ENCODE measurements at places on chromosomes 3 and 15.

DNA sequence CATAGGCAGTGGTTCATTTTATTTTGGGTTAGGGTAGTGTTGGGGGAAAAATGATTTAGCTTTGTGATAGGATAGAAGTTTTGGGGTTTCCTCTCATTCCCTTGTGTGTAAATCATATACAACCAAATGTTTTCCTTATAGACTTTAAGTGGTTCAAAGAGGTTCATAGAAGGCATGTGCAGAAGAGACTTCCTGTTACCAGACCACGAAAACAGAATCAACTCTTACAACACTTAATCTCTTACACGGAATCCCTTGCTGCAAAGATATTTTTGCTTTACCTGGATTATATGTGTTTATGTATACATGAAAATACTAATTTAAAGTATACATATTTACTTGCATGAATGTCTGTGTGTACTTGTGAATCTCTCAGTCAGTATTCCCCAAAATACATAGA lies 2.9 kb downstream of the TMOD2 start:
- no peak for DNase-seq

DNA sequence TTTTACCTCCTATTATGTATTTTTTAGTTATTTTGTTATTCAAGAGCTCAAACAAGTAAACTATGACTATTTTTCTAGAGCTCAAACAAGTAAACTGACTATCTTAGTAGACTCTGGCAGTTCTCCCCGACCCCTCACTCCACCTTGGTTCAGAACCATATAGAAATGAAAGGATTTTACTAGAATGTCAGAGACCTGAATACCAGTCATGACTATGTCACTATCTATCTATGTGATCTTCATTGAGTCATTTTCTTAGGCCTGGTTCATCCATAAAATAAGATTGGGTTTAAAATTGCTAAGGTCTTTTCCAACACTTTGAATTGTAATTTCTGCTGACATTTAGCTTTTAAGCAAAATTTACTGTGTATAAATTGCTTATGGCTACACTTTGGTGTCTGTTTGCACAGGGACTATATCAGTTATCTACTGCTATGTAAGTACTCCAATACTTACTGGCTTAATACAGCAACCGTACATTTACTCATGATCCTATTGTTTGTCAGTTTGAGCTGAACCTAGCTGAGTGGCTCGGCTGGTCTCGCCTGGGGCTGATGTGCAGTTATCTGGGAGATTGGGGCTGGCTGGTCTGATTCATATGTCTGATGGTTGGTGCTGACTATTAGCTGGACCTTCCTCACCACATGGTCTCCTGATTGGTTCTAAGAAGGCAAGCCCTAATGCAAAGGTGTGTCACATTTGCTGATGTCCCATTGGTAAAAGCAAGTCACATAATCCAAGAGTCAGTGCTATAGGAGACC lies 37.0 kb downstream of the RASA2 start:
- DNase-seq: peak; percentile 86

GRCh38 chr3:53773611-53774368 lies 72.4 kb downstream of the CHDH start:
- peak; percentile 15 for DNase-seq

DNA sequence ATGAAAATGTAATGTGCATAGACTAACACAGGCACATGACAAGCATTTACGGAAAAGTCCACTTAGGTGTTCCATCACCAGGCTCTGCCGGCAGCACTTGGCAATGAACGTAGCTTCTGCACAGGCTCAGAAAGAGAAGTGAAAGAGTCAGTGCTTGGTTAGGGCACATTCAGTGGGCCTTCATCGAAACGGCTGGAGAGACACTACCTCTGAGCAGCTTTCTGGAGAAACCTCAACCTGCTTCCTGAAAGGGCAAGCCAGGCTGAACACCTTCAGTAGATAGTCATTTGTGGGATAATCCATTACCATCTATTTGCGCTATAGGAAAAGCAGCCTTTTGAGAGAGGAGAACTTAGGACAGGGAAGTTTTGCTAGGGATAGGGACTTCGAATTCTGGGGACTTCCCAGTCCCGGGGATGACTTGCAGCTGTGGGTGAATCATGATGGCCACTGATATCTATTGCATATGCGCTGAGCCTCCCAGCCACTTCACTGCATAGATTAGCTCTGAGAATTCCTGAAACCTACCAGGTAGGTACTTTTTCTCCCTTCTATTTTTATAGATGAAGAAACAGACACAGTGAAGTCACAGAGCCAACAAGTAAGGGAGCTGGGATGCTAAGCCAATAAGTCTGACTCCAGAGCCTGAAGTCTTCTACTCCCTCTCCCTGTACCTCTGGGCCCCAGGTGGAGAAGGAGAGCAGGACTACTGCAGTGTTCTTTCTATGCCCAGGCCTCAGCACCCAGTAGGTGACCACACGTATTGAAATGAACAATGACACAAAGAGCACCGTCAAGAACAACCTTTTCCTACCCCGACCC lies 4.2 kb upstream of the SH2D7 start:
- no peak for DNase-seq

GRCh38 chr15:51189669-51190385 lies 95.1 kb upstream of the TNFAIP8L3 start:
- no peak for DNase-seq

GRCh38 chr15:30985081-30985531 lies 6.3 kb downstream of the MTMR10 start:
- DNase-seq: peak; percentile 17

GRCh38 chr3:1726741-1727140 lies 371.9 kb upstream of the CNTN4 start:
- DNase-seq: no peak

DNA sequence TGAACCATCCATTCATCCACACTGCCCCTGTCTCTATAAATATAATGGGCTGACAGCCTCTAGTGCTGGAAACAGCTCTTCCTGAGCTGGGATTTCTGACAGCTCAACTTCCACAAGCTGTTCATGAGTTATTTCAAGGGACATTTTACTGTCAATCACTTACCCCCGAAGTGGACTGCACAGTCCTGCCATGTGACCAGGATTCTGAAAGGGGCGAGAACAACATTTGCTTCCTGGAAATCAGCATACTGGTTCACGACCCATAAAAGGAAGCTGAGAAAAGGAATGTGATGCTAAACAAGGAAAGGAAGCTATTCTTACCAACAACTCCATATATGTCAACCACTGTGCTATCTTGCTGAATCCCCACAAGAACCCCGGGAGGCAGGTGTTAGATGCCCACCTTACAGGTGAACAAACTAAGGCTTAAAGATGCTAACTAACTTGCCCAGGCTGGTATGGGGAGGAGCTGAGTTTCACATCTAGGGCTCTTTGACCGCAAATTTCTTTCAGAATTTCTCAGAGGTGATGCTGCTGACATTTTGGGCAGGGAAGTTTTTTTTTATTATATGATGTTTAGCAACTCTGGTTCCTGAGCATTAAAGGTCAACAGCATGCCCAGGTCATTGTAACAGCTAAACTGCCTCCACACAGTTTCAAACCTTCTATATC lies 16.5 kb upstream of the REC114 start:
- no peak for DNase-seq

DNA sequence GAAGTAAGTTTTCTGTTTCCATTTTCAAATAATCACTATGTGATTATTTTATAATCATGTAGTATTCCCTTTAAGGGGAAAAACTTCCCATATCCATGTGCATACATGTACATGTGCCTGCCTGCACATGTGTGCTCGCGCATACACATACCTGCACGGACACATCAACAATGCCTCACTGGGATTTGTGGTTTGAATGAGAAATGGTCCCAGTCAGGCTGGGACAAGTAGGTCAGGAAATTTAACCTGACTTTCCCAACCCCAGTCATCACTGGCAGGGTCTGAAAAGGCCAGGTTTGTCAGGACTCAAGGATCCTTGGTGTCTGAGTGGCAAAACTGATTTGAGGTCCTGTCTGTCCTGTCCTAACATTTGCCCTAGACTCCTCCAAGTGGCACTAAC lies 109.3 kb upstream of the MRPS22 start:
- no peak for DNase-seq

DNA sequence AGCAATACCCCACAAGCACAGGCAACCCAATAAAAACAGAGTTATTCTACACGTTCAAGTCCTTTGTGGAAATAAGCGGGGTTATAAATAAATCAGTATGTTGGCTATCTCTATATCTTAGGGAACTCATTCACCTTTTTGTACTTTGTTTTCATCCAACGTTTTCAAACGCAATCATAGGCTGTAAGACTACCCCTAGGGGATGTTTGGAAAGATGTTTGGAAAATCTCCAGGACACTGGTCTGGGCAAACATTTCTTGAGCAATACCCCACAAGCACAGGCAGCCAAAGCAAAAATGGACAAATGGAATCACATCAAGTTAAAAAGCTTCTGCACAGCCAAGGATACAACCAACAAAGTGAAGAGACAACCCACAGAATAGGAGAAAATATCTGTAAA lies 70.1 kb downstream of the CLDN11 start:
- DNase-seq: peak; percentile 28

GRCh38 chr15:99925661-99926461 lies 192.6 kb upstream of the LYSMD4 start:
- no peak for DNase-seq

DNA sequence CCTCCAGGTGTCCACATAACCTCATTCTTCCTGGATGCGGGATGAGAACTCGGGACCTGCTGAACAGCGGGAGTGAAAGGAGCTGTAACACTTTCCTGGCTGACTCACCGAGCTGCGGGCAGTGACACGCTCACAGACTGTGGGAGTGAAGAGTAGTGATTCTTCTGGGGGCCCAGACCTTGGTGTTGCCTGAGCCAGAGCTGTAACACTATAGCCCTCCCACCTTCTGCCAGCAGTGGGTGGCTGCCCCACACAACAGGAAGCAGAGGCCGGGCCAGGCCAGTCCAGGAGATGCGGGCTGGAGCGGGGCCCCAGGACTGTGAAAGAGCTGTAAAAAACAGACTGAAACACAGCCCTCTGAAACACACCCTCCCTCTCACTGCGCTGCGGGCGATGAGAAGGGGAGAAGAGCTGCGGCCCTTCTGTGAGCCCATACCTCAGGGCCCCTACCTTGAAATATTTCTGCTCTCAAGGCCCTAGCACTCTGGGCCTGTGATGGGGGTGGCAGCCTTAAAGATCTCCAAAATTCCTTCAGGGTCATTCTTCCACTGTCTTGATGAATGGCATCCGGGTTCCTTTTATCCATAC lies 464.0 kb upstream of the CCDC54 start:
- DNase-seq: peak; percentile 4

GRCh38 chr3:129448186-129448895 lies 8.3 kb downstream of the IFT122 start:
- no peak for DNase-seq

GRCh38 chr3:167114619-167115018 lies 265.5 kb downstream of the ZBBX start:
- DNase-seq: no peak

- DNase-seq: no peak
Measured at GRCh38 chr15:26083457-26083856, 220.3 kb upstream of the ATP10A start.

DNA sequence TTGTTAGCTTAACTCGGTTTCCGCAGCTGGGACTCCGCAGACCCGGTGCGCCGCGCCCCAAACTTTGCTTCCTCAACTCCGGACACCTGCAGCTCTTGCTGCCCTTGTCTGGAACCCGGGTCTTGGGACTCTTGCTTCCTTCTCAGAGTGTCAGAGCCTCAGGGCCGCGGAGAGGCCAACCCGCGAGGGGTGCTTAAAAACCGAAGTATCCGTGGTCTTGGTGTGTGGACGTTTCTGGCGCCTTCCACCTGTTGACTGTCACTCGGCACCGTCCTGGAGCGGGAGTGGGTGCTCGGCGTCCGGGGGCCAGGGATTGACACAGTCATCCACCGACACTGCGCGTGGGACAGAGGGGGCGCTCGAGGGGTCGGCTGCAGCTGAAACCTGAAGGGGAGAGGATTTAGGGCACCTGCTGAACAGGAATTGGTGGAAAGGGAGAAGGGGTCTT lies 386 bp downstream of the SQOR start:
- DNase-seq: peak; percentile 58

DNA sequence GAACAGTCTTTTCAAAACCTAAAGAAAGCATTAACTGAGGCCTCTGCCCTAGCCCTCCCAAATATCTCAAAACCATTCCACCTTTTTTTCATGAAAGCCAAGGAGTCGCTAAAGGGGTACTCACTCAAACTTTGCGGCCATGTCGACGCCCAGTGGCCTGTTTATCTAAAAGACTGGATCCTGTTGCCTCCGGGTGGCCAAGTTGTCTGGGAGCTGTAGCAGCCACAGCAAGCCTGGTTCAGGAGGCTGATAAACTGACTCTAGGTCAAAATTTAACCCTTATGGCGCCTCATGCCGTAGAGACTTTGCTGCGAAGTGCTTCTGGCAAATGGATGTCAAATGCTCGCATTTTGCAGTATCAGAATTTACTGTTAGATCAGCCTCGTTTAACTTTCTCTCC lies 39.5 kb downstream of the ZBTB11 start:
- DNase-seq: no peak

- DNase-seq: no peak
Measured at GRCh38 chr3:41216993-41217392, 17.7 kb downstream of the CTNNB1 start.

- DNase-seq: no peak
Measured at GRCh38 chr3:190709351-190709773, 153.1 kb downstream of the GMNC start.

DNA sequence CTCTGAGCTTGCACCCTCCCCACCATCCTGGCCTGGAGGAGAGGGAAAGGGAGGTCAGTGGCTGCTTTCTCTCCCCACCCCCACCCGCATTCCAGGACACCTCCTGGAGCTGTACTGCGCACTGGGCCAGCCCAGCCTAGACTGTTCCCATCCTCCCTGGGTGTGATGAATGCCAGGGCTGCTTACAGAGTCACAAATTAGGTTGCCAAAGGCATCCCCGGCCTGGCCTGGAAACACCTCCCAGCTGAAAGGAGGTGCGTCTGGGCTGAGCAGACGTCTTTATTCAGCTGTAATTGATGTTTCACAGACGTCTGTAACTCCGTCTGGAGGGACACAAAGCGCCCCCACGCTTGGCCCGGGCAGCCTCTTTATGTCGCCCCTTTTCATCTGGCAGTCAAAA lies 47.6 kb downstream of the RHCG start:
- DNase-seq: no peak

DNA sequence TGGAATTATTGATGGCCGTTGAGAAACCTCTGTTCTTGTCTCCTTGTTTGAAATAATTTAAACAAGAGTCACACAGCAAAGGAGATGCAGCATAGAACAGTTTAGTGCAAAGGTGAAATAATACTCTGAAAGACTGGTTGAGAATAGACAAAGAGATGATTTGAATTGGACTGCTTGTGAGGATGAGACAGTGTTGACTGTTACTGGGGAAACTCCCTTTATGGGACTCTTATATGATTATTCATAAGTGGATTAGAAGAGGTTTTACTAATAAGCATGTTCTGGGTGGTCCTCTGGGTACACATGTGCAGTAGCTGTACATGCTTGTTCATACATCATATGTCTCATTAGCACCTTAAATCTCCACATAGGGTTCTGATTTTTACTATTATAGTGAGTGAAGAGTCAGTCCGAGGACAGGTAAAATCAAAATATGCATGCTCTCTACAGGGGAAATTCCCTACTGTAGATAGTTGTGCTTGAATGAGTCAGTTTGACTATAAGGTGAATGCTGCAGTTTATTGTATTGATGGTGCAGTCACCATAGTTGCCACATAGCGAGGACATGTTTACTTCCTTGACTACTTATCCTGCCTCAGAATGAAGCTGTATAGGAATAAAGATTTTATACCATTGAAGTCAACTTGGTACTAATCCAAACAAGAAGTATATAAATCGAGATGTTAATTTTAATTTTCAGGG lies 498.7 kb downstream of the CNTN6 start:
- DNase-seq: no peak

- DNase-seq: no peak
Measured at GRCh38 chr3:140500473-140500872, 177.4 kb upstream of the TRIM42 start.
